ENCODE measurements at places on chromosomes 1 and 21.

- DNase-seq: no peak
Measured at GRCh38 chr1:57447551-57447950, 23.7 kb upstream of the DAB1 start.

DNA sequence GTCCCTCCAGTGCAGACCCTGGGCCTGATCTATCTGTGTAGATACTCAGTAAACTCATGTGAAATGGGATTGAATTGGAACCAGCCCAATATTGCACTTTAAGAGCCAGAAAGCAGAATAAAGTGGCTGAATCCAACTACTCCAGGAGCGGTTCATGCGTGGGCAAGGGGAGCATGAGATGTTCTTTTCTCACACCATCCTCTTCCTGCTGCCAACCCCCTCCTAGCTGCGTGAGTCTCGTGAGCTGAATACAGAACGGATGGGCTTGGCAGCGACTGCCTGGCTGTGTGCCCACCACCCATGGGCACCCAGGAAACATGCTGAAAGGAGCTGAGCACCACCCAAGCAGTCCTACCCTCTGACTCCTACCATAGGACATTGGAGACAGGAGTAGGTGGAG lies 128.3 kb downstream of the ELAVL4 start:
- DNase-seq: no peak

DNA sequence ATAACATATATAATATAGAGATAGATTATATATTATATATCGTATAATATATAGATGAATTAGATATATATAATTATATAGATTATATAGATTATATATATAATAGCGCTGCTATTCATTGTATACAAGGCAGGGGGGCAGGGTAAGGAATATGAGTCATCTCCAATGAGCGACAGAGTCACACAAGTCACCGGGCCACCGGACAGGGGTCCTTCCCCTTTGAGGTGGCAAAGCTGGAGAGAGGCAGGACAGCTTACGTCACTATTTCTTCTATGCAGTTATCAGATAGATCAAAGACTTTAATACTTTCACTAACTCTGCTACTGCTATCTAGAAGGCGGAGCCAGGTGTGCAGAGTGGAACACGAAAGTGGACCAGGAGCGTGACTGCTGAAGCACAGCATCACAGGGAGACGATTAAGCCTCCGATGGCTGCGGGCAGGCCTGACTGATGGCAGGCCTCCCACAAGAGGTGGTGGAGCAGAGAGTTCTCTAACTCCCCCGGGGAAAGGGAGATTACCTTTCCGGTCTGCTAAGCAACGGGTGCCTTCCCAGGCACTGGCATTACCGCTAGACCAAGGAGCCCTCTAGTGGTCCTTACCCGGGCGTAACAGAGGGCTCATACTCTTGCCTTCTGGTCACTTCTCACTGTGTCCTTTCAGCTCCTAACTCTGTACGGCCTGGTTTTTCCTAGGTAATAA lies 2154.7 kb downstream of the MRPL39 start:
- peak; percentile 39 for DNase-seq

- peak; percentile 96 for DNase-seq
Measured at GRCh38 chr1:155208541-155209311, at the start of gene MTX1. Gene MTX1 (plus strand): TSS chr1:155208695. CDS start chr1:155208805, 110 bp downstream.

DNA sequence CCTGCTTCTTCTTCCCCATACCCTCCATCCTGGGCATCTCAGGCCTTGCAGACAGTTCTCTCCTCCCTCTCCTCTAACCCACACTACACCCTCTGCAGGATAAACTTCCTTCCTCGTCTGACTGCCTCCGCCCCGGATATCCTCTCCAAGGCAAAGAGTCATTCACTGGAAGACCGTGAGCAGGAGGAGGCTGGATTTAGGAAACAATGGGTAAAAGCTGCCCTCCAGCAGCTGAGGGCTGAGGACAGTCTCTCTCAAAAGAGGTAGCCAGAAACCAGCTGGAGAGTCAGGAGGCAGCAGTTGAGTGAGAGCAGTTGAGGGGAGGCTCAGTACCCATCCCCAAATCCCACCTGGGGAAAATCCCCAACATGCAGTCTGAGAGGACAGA lies 1.4 kb downstream of the CSRP1 start:
- DNase-seq: no peak

GRCh38 chr1:56099766-56100265 lies 479.5 kb downstream of the PLPP3 start:
- DNase-seq: no peak

- DNase-seq: no peak
Measured at GRCh38 chr1:6948861-6949260, 163.6 kb downstream of the CAMTA1 start.

- no peak for DNase-seq
Measured at GRCh38 chr1:172408958-172409357, 11.5 kb upstream of the C1orf105 start.

DNA sequence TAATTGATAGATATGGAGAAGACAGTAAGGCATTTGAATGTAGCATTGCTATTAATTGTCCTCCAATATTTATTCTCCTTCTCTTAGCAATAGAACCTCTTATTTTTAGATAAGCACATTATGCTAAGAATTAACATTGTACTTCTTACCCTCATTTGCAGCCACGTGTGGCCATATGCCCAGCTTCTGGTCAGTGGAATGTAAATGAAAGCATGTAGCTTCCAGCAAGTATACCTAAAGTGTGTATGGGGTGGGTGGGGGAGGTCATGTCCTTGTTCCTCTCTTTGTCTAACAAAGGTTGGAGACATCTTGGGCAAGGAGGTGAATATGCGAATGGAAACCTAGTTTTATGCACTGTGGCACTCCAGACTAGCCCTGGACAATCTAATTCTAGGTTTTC lies 133.6 kb upstream of the HMCN1 start:
- no peak for DNase-seq

GRCh38 chr21:41095983-41096382 lies 72.0 kb upstream of the BACE2 start:
- DNase-seq: no peak

DNA sequence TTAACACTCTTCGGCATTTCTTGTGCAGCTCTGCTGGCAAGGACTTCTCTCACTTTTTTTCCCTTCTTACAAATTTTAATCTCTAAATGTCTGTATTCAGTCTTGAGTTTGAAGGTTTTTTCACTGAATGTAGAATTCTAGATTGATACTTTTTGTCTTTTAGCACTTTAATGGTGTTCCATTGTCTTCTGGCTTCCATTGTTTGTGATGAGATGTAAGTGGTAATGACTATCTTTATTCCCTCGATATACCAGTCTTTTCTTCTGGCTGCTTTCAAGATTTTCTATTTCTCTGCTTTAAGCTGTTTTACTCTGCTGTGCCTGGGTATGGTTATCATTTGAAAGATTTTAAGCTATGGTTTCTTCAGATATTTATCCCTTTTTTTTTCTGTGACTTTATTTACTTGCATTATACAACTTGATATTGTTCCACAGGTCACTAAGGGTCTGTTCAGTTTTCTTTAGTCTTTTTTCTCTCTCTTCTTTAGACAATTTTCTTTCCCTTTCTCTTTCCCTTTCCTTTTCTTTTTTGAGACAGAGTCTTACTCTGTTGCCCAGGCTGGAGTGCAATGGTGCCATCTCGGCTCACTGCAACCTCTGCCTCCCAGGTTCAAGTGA lies 35.8 kb downstream of the DYRK1A start:
- no peak for DNase-seq

DNA sequence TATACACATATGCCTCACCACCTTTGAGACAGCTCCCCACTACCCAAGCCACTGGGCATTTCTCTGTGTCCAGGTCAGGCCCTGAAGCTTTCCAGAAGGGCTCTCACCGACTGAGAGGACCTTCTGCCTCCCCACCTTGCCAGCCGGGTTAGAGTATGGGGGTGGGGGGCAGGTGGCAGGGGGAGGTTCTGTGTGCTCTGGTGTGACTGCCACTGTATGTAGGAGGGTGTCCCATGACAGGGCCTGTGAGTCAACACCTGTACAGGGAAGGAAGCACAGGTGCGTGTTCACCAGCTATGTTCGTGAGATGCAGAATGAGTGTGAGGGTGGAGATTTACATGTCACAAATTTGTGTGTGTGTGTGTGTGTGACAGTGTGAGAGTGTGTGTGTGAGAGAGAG lies 7.0 kb downstream of the AHDC1 start:
- DNase-seq: no peak

DNA sequence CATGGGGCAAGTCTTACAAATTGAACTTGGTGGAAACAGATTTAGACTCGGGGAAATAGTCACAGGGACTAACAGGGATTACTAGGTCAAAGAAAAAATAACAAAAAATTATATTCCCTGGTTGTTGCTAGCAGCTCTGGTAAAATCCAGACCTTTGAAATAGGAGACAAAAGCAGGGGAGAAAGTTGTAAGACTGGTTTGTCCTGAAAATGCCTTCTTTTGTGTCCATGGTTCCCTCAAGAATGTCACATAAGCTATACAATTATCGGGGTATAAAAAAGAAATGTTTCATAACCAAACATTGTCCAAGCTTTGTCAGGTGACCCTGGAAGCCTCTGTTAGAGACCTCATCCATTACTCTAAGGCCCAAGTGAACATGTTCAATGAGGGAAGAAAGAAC lies 33.1 kb downstream of the KIAA0319L start:
- no peak for DNase-seq

DNA sequence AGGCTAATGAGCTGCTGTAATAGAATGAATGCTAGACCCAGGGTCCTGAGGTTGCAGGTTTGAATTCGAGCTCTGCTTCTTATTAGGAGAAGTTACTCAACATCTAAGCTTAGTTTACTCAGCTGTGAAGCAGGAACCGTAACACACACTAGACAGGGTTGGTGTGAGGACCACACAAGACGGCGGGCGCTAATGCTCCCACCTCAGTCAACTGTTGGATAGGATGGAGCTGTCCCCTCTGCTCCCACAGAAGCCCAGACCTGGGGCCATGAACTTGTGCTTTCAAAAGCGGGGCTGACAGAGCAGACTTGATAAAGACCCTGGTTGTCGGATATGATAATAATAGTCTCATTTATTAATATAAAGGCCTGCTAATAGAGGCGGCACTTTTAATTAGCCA lies 98.4 kb upstream of the CD34 start:
- no peak for DNase-seq

GRCh38 chr1:2607641-2608091 lies 21.1 kb downstream of the PRXL2B start:
- DNase-seq: no peak

- no peak for DNase-seq
Measured at GRCh38 chr1:151578941-151579340, 32.9 kb upstream of the SNX27 start.
